ENCODE measurements at places on chromosomes 1 and 21. TPM values are rescaled to one million over a fixed set of nuclear protein-coding genes. Genes with fewer than 3 reads are reported as not detected.

- DNase-seq: no peak
Measured at GRCh38 chr1:232016616-232017015, 390.0 kb downstream of the DISC1 start.

- DNase-seq: no peak
Measured at GRCh38 chr1:57637155-57637554, 213.3 kb upstream of the DAB1 start.

Gene RPTN
- total RNA-seq: not detected

- DNase-seq: no peak
Measured at GRCh38 chr1:92487078-92487605, 417 bp upstream of the GFI1 start.

GRCh38 chr1:23807453-23807852, 6.9 kb upstream of the GALE start:
- no peak for DNase-seq

DNA sequence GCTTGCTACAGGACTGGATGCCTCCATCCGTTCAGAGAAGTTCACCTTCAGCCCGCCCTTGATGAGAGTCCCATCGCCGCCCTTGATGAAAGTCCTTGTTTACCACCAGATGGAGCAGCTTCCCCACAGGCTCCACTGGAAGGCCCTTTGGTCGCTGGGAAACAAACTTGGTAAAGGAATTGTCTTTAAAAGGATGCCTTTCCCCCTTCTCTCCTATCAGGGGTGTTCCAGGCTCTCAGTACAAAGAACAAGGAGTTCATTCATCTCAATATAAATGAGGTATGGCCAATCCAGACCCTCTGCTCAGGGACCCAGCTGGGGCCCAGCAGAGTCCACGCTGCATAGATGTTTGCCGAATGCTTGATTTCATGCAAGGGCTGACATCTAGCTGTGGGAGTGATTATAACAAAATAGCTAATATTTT, 50.8 kb downstream of the CAPN9 start:
- DNase-seq: peak; percentile 61

DNA sequence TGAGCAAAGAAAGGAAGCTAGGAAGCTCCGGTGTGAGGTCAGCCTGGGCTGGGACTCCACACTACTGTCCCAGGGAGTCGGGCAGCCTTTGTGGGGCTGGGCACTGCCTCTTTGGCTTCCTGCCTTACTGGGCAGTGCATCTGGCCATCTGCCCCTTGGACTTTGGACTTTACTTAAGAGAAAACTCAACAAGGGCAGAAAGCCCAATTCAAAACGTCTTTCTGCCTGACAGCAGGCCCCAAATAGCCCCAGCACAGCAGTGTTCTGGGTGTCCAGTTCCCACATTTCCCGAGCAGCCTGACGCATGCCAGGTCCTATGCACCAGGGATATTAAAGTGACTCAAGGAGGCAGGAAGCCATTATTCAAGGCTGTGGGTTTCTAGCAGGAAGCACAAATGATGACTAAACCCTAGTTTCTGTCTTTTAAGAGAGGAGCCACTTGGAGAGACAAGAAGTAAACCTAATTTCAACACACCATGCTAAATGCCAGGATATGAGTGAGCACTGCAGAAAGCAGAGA, 37.9 kb upstream of the EDEM3 start:
- peak; percentile 97 for DNase-seq

DNA sequence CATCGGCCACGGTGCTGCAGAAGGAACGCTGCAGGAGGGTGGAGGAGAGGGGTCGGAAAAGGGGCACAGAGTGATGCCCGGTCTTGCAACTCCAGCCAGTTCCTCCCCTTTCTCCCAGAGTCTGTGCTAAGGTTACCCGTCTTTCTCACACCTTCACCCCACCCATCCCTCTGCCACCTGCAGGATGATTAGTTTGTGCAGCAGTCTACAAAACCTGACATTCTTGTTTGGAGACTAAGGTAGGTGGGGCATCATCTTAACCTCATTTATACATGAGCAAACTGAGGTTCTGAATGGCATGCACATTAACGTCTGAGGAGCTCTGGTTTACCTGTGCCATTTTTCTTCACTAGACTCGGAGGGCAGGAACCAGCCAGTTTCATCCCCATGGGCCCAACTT, 232.3 kb downstream of the GRIK3 start:
- DNase-seq: no peak

Gene GOLT1A
- 6.5 TPM for total RNA-seq

Measured in body of pancreas (tissue), 4 donors.